ENCODE measurements at places on chromosomes 7 and 10. TPM values are rescaled to one million over a fixed set of nuclear protein-coding genes. Genes with fewer than 3 reads are reported as not detected.

DNA sequence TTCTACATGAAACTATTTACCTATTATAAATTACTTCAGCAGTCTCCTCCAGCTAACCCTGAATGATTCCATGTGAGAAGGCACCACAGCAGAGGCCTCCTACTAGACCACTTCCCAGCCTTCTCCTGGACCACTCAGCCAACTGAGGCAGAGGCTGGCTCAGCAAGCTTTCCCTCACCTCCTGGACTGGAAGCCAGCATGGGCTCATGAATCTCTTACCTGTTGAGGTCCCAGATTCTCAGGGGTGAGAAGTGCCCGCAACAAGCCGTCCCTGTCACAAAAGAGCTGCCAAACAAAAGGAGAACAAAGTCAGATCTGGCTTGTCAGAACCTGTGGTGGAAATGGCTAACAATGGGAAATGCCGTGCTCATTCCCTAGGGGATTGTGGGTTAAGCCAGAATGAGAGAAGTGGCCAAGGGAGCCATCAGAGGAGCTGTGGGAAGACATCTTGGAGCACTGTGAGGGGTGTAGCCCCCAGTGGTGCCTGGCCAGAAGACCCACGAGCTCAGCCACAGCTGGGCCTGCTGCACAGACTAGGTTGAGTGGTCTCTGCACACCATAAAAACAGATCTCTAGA, 36.5 kb downstream of the DPCD start:
- ATAC-seq: no peak

- ATAC-seq: peak; percentile 75
These were observed 82.1 kb downstream of the TRIM24 start for GRCh38 chr7:138542183-138542582.

GRCh38 chr10:44016589-44017482, 368.1 kb downstream of the CXCL12 start:
- no peak for ATAC-seq

- ATAC-seq: no peak
These were observed 1.4 kb downstream of the FAM3C start for GRCh38 chr7:121394709-121395140.

DNA sequence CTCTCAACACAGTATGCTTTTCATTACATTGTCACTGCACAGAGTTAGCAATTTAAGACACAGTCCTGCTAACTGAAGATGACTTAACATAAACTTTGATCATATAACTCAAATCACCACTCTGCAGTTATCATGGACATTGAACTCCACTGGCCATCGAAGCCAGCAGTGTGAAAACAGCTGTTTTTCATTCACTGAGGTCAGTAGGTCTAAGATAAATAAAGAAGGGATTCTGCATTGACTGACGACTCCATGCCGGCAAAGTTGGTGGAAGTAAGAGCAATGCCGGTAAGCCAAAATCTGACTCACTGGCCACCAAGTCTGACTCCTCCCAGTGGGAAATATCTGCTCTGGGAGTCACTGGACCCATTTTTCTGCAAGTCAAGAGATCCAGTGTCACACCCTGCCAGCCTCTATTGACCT, 449.9 kb upstream of the ANKRD30A start:
- ATAC-seq: no peak

- peak; percentile 71 for ATAC-seq
These were observed 188.4 kb downstream of the PPP1R3A start for GRCh38 chr7:113730309-113730955.

- ATAC-seq: no peak
These were observed 131.8 kb upstream of the TRIM24 start for GRCh38 chr7:138328215-138328614.

DNA sequence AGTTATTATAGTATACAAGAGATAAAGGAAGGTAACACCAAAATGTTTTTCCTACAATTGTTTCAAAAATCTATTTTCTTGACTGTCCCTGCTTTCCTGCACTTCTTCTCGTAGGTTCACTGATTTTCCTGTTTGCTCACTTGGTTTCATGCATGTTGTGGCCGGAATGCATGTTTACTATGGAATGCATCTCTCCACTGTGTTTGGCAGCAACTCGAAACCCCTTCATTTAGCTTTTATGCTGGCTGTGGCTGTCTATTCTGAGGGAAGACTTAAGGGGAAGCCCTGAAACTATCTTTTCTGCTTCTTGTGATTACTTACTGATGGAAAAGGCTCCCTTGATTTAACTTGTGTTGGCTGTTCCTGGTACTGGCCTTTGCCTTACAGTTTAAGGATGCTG, 120.3 kb downstream of the NRG3 start:
- ATAC-seq: no peak

DNA sequence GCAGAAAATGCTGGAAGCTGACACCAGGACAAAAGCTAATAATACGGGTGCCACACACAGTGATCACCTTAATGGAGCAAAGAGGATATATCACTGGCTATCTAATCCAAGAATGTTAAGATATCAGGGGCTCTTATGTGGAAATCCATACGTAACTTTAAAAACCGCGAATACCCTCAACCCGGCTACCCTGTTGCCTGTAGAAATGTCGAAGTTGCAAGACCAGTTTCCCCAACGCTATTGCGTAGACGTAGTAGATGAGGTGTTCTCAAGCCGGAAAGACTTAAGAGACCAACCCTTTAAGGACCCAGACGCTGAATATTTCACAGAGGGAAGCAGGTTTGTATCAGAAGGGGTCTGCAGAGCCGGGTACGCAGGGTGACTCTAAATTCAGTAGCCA, 7.9 kb upstream of the CYREN start:
- no peak for ATAC-seq

DNA sequence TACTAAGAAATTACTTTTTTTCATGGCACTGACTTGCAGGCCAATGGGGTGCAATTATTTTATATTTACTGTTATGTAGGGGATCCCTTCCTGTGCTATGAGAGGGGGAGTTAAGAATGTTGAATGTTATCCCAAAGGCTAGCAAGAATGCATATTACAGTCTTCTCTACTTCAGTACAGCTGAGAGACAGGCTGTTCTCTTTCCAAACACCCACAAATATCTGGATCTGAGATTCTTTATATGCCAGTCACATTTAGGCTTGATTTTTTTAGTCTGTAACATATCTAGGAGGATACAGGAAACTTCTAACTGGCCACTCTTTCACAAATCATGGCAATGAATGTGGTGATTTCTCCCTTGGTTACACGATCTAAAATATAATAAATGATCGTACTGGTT, 266.4 kb upstream of the FZD8 start:
- ATAC-seq: no peak

DNA sequence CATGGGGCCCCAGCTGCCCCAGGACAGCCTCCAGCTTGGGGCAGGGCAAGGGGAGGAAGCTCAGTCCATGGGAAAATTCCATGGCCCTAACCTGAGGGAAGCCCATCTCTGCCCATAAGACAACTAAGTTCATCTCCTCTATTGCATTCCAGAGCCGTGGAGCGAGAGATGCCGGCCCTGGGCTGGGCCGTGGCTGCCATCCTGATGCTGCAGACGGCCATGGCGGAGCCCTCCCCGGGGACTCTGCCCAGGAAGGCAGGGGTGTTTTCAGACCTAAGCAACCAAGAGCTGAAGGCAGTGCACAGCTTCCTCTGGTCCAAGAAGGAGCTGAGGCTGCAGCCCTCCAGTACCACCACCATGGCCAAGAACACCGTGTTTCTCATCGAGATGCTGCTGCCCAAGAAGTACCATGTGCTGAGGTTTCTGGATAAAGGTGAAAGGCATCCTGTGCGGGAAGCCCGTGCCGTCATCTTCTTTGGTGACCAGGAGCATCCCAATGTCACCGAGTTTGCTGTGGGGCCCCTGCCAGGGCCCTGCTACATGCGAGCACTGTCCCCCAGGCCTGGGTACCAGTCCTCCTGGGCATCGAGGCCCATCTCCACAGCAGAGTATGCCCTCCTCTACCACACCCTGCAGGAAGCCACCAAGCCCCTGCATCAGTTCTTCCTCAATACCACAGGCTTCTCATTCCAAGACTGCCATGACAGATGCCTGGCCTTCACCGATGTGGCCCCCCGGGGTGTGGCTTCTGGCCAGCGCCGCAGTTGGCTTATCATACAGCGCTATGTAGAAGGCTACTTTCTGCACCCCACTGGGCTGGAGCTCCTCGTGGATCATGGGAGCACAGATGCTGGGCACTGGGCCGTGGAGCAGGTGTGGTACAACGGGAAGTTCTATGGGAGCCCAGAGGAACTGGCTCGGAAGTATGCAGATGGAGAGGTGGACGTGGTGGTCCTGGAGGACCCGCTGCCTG, 4.3 kb downstream of the AOC1 start:
- no peak for ATAC-seq

DNA sequence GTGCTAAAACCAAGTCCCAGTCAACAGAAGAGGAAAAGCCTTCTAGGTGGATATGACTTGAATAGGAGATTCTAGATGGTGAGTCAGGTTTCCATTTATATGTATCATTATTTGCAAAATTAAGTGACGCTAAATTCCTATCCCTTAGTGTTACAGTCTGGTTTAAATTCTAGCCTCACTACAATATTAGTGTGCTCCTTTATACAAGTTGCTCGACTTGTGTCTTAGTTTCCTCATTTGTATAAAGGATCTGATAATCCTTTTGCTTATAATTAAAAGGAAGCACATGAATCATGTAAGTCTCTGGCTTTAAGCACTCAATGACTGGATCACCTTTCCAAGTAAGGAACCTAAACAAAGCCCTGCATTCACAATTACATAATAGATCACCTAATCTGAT, 105.7 kb downstream of the SVOPL start:
- ATAC-seq: no peak

DNA sequence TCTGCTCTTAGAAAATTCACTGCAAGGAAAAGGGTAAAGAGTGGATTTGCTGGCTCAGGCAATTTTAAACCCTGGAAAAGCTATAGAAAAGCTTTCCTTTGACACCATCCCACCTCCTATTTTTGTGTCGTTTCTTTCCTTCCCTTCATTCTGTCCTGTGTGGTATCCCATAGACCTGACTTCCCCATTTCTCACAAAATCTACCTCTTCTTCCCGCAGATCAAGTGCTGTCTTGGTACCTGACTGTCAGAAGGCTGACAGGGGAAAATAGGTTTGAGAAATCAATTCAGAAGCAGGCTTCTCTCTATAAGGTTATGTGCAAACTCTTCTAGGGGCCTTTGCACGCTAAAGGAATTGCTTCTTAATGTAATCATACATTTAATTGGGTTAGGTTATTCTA, 98.9 kb downstream of the MTPN start:
- ATAC-seq: no peak

DNA sequence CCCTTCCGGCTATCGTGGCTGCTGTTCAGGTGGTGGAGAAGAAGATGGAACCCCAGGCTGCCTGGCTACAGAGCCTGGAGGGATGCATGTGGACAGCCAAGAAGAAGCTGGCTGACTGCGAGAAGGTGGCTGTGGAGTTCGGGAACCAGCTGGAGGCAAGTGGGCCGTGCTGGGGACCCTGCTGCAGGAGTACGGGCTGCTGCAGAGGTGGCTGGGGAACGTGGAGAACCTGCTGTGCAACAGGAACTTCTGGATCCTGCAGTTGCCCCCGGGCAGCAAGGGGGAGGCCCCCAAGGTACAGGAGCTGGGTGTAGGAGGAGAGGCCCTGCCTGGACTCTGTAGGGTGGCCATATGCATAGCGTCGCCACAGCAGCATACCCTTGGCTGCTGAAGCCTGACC, 25.6 kb downstream of the ZNF783 start:
- no peak for ATAC-seq

DNA sequence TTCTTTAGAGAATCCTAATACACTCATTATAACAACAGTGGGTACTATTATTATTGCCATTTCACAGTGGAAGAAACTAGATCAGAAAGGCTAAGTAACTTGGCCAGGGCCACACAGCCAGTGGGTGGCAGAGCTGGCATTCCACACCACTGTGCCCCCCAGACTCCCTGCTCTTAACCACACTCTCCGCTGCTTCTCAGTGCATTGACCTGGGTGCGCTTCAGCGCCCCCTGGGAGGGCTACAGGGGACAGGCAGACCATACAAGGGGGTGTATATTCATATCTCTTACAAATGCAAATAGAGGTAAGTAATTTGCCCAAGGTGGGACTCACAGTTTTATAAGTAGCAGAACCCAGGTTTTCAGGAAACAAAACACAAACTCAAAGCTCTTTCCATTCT, 77.0 kb upstream of the NMT2 start:
- no peak for ATAC-seq

DNA sequence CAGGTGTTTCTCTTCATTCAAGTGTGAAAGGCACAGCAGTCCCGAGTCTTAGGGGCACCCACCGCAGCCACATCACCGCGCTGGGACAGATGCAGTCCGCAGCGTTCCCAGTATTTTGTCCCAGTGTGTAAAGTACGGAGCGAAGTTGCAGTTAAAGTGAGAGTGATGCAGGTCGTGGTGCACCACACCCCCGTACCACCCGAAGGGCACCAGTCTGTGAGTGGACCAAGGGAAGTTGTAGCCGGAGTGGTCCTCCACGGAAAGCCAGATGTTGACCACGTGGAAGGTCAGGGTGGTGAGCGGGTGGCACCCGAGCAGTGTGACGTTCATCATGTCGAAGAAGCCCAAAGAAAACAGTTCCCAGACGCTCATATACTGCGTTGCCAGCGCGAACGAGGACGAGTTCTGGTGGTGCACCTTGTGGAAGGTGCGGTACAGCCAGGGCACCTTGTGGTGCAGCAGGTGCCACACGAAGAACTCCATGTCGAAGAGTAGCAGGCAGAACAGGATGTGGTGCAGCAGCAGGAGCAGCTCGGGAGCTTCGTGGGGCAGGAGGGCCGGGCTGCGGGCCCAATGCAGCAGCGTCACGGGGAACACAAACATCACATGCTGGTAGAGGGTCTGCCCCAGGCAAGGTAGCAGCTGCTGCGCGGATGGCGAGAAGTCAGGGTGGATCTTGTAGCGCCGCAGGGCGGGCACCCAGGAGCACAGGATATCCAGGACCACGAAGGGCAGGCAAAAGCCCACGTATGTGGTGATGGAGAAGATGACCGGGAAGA, 526 bp downstream of the CH25H start:
- ATAC-seq: peak; percentile 65

C10orf105 gene
- total RNA-seq: 1.0 TPM

COL13A1 gene
- total RNA-seq: not detected

TMEM236 gene
- 0.30 TPM for total RNA-seq

STEAP4 gene
- total RNA-seq: not detected

IFIT2 gene
- total RNA-seq: 2.0 TPM

FAM25C gene
- not detected for total RNA-seq

FEZF1 gene
- not detected for total RNA-seq

TAS2R5 gene
- total RNA-seq: 1.1 TPM

PNLIPRP2 gene
- not detected for total RNA-seq

Measured in activated T-helper 17 cell treated with anti-CD3 and anti-CD28 coated beads, Interleukin-2, amount 50 U/mL, for 72 hours (primary cell).